ENCODE measurements at places on chromosomes 7 and 10.

GRCh38 chr10:86401588-86402282 is 35.1 kb upstream of the GRID1 start:
- DNase-seq, result no peak

- DNase-seq, result peak; percentile 7
Measured at GRCh38 chr7:107090457-107090856, 46.0 kb downstream of the PRKAR2B start.

DNA sequence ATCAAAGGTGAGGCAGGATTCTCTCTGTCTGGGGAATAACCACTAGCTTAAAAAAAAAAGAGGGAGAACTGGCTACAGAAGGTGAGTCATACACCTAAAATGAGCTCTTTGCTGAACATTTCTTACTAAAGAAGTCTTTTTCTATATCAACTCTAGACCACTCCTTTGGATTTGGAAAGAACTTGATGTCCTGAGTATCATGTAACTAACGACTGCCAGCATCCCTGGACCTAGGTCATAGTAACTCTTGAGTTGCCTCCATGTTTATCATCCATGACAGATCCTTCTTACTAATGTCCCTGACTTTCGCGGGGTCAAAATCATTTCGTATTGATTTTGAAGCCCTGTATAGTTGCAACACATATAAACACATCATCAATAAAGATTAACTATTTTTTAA is 89.1 kb downstream of the CNOT4 start:
- DNase-seq, result no peak

DNA sequence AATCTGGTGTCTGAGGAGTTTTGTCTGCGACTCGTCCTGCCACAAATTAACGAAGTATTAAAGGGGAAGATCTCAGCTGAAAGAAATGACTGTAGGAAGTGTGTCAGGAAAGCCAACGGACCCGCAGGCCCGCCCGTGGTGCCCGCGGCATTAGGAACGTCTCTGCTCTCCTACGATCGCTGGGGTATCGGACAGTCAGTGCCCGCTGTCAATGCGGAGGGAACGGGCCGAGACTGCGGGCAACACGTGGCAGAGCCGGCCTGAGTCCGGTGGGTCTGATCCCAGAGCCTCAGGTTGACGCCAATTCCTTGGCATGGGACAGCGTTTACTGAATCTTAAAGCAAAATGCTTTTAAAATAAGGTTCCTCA is 128.7 kb downstream of the KBTBD2 start:
- no peak for DNase-seq

GRCh38 chr7:2254429-2255144 is 12.6 kb downstream of the NUDT1 start:
- DNase-seq, result no peak

GRCh38 chr7:12833829-12834228 is 146.4 kb downstream of the ARL4A start:
- no peak for DNase-seq

- no peak for DNase-seq
Measured at GRCh38 chr10:22226599-22226998, 8.8 kb upstream of the EBLN1 start.

DNA sequence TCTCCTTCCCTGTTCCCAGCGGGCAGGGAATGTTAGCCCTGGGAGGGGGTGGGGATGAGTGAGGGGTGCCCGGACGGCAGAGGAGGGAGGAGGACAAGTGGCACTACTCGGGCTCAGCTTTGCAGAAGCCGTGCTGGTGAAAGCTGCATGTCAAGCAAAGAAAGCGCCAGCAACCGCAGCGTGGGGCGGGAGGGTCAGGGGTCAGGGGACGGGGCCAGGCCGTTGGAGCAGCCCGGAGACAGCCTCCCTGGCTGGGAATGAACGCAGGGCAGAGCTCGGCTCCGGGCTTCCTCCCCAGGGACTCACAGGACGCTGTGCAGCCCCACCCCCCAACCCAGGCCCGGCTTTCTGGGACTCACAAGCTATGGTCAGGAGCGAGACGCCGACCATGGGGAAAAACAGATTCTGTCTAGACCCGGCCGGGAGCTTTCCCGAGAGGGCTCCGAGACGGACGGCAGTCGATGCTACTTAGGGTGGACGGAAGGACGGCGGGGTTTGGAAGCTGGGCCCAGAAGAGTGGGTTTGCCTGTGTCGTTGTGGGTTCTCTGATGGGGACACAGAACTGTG is 113.4 kb downstream of the VIPR2 start:
- no peak for DNase-seq

DNA sequence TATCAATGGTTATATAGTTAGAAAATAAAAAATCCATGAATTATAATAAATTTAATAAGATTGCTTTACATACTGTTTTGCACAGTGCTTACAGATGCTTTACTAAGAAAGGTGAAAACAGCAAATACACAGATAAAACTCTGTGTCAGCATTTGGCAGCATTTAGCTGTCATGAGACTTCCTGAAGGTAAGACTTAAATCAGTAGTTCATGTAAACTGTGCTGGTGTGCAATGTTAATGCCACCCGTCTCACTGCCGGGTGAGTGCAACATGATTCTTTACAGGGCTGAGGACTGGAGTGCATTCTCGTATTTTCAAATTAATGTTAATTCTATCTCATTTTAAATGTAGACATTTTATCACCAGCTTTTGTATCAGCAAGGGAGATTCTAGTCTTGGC is 326.2 kb upstream of the POT1 start:
- no peak for DNase-seq
